ENCODE measurements at places on chromosomes 2 and 18. TPM values are rescaled to one million over a fixed set of nuclear protein-coding genes. Genes with fewer than 3 reads are reported as not detected.

DNA sequence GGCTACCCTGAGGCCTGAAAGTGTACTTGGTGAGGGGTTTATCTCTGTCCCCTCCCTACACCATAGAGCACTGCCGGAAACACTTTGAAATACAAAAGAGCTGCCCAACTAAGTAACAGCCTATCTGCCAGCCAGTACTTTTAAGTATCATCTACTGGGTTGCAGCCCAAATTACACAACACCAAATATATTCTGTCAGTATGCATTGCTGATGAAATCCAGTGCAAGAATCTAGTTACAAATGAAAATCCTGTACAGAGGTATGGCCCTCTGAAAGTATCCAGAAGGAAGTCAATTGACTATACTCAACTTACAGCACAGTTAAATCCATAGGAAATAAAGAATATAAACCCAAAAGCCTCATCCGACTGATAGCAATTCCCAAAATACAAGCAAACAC, 280.8 kb downstream of the CCDC85A start:
- no peak for DNase-seq

FAM228A gene
- total RNA-seq, result 0.16 TPM

TMEM237 gene
- 11.5 TPM for total RNA-seq

GRCh38 chr2:107932488-107932887, 53.8 kb upstream of the SLC5A7 start:
- DNase-seq, result no peak

SLC8A1 gene
- 2.3 TPM for total RNA-seq

- DNase-seq, result no peak
These were observed 81.9 kb upstream of the CHRNA1 start for GRCh38 chr2:174846218-174846617.

DNA sequence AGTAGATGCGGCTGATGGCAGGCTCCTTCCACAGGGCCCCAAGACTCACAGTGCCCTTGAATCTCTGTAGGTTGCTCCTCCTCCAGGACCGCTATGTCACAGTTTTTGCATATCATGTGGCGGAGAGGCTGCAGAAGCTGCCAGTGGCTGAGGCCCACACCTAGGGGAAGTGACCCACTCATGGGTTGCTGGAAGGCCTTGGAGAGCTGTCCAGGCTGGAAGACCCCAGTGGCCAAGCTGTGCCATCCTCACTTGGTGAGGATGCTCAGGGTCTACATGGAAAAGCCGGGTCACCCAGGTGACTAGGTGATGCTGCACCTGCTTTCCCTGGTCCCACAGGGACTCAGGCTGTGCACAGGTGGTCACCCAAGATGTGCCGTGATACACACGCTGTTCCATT, 90.6 kb downstream of the SEPTIN10 start:
- no peak for DNase-seq

DNA sequence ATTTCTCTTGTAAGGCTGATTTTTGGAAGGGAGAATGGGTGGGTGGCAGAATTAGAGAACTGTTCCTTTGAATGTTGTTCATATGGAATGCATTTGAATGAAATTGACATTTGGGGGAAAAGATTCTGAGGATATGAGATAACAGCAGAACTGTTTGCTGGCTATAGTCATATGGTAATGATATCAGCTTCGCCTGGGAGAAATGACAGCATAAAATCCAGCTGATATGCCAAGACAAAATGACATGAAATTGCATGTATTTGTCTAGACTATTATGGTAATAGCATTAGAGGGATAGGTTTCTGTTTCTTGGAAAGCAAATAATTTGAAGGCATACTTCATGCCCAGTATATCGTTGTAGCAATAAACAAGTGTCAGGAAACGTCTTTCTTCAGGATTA, 150.8 kb upstream of the SPATS2L start:
- DNase-seq, result no peak

LYPD6B gene
- not detected for total RNA-seq

- no peak for DNase-seq
These were observed 327.0 kb downstream of the NR4A2 start for GRCh38 chr2:156005531-156005930.

DNA sequence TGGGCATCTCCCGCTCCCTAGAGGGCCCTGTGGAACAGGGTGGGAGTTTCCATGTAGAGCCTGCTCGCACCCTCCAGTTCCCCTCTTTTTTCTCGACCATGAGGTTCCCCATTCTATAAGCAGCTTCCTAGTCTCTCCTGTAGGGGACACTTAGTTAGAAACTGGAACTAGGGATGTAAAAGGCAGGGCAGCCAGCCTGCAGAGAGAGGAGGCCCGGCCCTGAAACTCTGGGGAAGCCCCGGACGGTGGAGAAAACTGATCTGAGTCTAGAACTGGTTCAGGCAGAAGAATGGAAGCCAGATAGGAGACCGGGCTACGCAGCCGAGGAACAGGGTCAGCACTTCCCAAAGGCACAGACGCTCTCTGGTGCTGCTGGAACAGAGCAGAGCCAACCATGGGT, 51.6 kb upstream of the ATG16L1 start:
- no peak for DNase-seq

PPIL3 gene
- 53.0 TPM for total RNA-seq

DNA sequence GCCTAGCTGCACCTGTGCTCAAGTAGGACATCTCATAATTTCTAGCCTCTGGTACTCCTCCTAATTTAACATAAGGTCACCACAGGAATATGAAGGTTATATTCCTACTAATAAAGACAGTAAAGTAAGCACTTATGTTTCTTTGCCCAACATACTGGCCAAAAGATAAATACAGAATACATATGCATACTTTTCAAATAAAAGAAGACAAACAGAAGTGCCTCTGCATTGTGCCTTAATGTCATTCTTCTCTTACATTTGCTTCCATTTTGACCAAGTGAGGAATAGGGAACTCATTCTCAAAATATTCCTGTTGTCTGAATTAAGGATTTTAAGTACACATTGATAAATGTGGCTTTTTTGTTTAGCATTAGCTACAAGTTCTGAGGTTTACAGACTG, 5.6 kb downstream of the BCL11A start:
- DNase-seq, result no peak

NETO1 gene
- not detected for total RNA-seq

DNA sequence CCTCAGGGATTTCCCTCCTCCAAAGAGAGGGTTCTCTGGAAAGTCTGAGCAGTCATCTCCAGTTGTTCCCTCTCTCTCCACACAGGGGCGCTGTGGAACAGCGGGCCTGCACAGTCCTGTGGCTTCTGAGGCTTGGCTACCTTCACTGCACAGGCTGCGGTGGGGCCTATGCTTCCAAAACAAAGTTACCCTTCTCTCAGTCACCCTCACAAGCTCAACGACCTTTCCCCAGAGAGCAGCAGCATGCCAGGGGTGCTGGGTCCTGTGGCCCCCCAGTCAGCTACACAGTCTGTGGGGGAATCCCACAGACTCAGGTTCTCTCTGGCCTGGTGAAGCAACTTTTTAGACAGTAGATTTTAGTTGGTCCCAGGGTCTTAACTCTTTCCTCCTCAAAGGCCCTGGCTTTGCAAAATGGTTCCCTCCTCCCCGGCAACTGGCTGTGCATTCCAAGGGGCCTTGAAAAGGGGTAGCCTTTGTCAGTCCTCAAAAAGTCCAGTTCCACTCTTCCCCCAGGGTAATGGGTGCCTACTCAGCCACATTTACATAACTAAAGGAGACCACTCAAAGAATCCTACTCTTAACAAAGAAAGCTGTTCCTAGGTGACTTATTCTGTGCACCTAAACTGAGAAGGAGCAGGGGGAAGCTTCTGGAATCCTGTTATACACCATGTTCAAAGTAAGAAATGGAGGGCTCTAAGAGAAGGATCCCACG, 14.9 kb downstream of the B3GNT7 start:
- DNase-seq, result peak; percentile 49

DNA sequence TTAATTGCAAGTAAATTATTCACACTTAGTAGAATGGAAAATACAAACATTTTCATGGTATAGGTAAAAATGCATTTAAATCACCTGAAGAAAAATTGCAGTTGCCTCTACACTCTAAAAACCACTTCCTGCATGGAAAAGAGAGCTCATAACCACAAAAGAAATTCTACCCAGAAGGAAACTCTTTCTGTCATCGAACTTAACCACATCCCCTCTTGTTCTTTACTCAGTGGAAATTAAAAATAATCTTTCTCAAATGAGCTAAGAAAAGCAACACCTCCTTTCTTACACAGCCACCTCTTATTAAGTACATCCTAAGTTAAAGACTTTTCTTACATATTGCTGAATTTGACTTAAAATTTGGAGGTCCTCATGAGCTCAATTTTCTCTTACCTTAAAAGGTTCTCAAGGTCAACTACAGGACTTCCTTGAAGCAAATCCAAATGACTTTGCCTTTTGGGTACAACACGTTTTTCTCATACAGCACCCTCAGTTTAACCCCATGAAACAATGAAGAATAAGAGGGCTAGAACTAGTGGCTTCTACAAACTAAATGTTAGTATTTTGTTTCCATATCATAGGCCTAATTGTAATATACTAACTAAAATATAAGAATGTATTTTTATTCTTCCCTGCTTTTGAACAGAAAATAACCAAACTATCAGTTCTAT, 109.1 kb upstream of the CRIM1 start:
- no peak for DNase-seq

GRCh38 chr18:45121146-45121545, 440.5 kb downstream of the SETBP1 start:
- DNase-seq, result no peak

GRCh38 chr2:53087874-53088461, 679.6 kb upstream of the CHAC2 start:
- no peak for DNase-seq

DNA sequence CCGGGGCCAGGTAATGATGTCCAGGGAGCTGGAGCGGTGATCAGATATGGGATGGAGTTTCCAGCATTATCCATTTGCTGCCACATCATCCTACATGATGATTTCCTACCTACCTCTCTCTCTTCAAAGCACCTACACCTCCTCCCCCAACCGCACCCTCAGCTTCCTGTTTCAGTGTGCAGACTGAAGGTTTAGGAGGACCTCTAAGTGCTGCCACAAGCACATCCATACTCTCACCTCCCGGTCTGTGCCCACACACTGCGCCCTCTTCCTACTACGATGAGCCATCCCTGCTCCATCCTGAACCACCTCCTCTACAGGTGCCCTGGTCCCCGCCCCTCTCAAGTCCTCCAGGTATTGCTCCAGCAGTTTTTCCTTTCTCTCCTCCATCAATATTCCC, 123.7 kb downstream of the ALPK2 start:
- peak; percentile 57 for DNase-seq

GRCh38 chr2:198441901-198442300, 637.5 kb downstream of the PLCL1 start:
- no peak for DNase-seq

- DNase-seq, result no peak
These were observed 191.6 kb upstream of the ID2 start for GRCh38 chr2:8490166-8490721.

- no peak for DNase-seq
These were observed 370.8 kb downstream of the DSEL start for GRCh38 chr18:67145586-67146292.

LBX2 gene
- 0.28 TPM for total RNA-seq

SLC19A3 gene
- total RNA-seq, result not detected

DNA sequence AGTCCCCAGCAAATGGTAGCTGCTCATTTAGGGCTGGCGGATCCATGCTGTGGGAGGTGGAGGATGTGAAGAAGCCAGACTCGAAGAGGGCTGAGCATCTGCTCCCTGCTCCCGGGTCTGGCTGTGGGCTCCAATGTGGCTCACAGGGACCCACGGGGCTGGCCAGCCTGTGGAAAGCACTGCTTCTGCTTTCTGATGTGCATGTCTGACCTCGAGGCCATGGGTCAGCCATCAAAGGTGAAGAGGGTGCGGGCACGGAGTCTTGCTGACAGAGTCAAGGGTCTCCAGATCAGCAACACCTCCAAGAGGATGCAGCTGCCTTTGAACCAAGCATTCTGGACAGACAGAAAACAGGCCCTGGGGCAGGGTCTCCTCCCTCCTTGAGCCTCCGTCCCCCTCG, 178.2 kb downstream of the INHBB start:
- DNase-seq, result no peak

DNA sequence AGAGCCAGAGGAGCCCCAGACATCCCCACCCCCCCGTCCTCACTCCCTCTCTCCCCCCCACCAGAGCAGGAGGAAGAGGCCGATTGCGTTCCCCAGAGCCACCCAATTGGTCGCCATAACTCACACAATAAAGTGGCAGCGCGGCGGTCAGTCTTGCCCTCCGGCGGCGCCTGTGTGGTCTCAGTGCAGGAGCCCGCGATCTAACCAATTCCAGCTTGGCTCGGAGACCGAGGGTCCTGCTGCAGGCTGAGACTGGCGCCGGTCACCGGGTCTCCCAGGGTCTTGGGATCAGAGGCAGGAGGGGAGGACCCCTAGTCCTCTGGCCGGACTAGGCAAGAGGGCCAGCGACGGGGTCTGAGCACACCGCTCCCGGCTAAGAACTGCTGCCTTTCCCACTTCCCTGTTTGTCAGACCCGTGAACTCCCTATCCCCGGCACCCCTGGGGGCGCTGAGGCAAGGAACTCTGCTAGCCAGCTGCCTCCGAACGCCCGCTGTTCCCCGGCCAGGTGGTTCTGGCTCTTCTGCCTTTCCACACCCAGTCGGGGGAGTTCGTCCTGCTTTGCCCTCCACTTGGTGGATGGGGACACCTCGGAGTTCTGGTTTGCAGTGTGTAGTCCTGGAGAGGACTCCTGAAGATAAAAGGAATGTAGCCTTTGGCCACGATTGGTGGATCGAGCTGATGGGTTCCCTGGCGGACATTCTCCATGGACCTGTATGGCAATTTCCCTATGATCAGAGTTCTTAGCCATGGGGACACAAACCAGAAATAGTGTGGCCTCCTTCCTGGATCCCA, 1.0 kb upstream of the HOXD12 start:
- DNase-seq, result no peak

DNA sequence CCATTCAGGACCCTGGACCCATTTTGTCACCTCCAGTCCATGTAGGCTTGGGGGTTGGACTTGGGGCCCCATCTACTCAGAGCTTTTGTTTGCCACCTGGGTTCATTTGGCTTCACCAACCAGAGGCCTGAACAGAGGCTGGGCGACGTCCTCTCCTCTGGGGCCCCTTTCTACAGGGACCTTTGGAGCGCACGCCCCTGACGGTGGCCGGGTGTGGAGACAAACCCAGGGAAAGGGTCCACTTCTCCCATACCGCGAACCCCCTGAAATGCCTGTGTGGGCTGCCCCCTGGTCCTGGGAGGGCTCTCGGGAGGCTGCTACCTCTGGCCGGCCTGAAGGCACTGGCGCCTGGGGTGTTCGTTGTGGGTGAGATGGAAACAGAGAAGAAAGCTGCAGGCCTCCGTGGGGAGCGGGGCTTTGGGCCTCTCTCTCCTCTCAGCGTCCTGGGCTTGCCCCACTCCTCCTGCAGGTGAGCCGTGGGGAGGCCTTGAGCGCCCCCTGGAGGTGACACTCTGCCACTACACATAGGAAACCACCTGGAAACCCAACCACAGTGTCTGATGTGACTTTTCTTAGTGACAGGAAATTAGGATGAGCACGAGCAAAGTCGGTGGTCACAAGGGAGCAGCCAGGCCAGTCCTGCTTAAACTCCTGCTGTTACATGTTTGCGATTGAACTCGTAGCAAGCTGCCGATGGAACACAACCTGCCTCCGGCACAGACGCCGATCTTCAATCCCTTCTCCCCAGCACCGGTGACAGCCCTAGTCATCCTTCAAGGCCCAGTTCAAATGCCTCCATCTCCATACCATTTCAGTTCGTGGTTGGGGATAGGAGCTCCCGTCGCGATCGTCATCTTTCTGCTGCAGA, 12.0 kb upstream of the NTSR2 start:
- DNase-seq, result peak; percentile 80

All from activated CD4-positive, alpha-beta T cell treated with anti-CD3 and anti-CD28 coated beads for 36 hours (primary cell).